ENCODE measurements at places on chromosomes 7 and 10.

- no peak for DNase-seq
These were observed 358.8 kb downstream of the CALN1 start for GRCh38 chr7:72053292-72053691.

DNA sequence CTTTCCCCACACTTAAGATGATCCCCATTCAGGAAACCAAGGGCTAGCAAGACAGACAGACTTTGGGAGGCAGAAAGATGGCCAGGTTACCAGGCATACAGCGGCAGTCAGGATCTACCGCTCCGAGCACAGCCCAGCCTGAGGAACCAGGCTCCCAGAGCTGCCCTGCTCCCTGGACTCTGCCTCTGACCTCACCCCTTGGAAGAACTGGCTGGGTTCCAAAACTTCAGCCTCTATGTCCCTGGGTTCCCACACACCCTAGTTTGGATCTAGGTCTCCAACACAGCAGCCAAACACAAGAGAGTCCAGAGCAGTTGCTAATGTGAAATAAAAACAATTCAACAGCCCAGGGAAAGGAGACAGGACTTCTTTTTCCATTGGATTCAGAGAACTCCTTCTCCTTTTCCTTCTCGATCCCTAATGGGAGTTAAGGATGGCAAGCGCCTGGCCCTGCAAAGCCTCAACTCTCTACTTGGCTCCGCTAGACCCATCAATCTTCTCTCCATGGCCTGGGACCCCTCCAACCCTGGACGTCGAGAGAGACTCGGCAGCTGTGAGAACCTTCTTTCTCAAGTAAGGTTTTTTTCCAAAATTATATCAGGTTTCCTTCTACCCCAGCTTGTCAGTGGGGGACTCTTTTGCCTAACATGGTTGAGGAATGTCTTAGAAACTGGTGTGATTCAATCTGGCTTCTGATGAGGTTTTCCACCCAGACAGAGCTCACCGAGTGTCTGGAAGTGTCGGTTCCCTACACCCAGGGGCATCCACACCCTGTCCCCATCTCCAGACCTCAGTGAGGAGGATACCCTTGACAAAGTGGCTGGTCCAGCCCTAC is 219.6 kb downstream of the KCNMA1 start:
- no peak for DNase-seq

DNA sequence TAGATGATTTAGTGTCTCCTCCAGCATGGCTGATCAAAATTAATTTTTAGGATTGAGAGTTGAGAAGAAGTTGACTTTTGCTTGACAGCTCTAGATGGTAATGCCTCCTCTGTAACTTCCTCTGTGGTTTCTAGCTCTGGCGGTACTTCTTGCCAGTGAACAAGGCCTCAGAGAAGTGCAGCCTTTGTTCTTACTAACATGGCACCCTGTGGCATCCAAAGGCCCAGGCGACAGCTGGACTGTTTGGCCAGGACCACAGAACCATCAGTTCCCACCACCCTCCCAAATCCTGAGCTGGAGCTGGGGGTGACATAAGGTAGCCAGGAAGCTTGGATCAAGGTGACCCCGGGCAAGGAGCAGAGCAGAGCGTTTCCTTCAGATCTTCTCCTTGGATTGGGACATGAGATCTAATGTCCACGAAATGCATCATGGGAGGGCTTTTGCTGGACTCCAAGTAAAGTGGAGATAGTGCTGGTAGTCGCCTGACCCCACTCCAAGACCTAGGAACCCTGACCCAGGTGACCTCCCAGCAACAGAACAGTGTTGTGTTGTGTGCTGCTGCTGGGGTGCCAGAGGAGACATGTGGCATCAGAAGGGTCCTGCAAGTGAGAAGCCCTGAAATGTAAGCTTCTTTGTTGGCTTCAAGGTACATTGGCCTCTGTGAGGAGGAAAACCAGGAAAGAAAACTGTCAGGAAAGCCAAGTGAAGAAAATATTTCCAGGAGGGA is 41.8 kb downstream of the APBB1IP start:
- no peak for DNase-seq

DNA sequence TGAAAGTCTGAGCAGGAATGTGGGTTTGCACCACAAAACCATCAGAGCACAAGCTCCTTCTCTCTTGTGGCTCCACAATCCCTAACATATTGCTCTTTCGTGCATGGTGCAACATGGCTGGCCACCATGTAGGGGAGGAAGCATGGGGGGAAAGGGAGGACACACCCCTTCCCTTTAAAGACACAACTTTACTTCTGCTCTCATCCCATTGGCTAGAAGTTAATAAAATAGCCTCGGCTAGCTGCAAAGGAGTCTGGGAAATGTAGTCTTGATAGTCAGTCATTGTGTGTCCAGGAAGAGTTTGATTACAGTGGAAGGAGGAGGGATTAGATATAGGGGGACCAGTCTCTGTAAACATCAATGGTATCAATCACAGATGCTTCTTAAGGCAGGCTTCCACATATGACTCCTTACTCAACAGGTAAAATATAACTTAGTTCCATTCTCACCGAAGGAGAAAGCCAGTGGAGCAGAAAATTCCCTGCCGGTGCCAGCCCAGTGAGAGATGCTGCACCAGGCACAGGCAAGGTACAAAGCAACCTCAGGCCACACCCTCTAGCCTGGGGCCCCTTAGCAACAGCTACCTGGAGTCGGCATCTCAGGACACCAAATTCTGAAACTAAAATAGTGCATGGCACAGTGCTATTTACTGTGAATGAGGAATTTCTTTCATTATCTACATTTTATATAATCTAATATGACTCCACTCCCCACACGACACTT is 124.7 kb upstream of the CTBP2 start:
- DNase-seq, result no peak
